Stimulated activated CD8-positive, alpha-beta memory T cell treated with anti-CD3 and anti-CD28 coated beads, Interleukin-7, amount 100 ng/mL, for 48 hours (primary cell): ENCODE measurements at places on chromosomes 6 and 20.
A peak's percentile ranks its signal among the peaks of the same experiment; 100 is the strongest.

- DNase-seq = no peak
Measured at GRCh38 chr20:1535420-1536175, 21.9 kb downstream of the SIRPD start.

DNA sequence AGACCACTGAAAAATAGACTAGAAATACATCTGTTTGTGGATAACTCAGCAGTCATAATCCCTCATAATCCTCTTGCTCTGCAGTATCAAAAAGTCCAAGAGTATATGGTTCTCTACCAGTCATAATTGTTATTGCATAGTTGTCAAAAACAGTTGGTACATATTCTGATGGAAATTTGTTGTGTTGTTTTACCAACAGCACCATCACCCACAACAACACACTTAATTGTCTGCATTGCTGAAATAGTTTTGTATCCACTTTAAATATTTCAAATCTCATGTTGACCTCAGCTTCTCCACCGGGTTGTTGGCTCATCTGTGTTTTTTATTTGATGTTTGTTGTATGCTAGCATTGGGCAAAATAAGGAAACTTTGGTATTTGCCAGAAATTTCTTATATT, 39.4 kb downstream of the ITCH start:
- DNase-seq = no peak

- peak; percentile 23 for DNase-seq
Measured at GRCh38 chr20:49384437-49385434, 97.7 kb downstream of the KCNB1 start.

GRCh38 chr6:39128832-39129231, 13.8 kb upstream of the SAYSD1 start:
- no peak for DNase-seq

DNA sequence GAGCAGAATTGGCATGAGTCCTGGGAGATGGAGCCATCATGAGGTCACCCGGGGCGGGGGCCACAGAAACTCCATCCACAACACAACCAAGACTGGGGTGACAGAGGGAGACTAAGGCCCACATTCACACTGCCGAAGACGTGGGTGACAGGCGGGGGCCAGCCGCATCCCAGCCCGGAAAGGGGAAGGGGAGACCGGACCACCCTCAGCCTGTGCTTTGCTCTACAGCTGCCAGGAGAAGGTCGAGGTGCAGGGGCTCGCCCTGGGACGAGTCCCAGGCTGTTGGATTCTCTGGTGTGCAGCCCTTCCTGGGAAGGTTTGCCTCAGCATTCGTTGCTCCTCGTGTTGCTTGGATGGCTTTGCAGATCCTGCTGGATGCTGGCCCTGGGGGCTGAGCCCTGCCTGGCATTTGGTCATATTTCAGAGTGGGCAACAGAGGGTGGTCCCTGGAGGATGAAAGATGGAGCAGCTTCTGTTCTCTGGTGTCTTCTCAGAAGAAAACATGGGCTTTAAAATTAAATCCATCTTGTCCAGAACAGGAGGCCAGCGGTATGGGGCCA, 328.9 kb downstream of the TAF4 start:
- no peak for DNase-seq

- DNase-seq = no peak
Measured at GRCh38 chr6:111888928-111889695, 15.9 kb upstream of the FYN start.
